ENCODE measurements at places on chromosomes 12 and 14.

- DNase-seq, result no peak
Measured at GRCh38 chr14:30002859-30003258, 75.2 kb upstream of the PRKD1 start.

- no peak for DNase-seq
Measured at GRCh38 chr12:124720004-124720680, 143.5 kb downstream of the SCARB1 start.

GRCh38 chr12:10952645-10953044 lies 13.6 kb upstream of the TAS2R14 start:
- no peak for DNase-seq

DNA sequence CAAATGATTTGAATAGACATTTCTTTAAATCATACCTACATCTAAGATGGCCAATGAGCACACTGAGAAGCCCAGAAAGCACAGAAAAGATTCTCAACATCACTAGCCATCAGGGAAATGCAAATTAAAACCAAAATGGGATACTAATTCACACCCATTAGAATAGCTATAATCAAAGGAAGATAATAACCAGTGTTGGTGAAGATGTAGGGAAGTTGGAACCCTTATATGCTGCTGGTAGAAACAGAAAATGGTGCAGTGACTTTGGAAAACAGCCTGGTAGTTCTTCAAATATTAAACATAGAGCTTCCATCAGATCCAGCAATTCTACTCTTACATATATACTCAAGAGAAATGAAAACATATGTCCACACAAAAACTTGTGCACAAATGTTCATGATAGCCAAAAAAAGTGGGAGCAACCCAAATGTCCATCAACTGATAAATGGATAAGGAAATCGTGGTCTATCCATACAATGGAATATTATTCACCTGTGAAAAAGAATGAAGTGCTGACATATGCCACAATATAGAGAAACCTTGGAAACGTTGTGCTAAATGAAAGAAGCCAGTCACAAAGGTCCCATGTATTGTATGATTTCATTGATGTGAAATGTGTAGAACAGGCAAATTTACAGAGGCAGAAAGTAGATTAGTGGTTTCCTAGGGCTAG lies 24.4 kb downstream of the SYNE3 start:
- no peak for DNase-seq

DNA sequence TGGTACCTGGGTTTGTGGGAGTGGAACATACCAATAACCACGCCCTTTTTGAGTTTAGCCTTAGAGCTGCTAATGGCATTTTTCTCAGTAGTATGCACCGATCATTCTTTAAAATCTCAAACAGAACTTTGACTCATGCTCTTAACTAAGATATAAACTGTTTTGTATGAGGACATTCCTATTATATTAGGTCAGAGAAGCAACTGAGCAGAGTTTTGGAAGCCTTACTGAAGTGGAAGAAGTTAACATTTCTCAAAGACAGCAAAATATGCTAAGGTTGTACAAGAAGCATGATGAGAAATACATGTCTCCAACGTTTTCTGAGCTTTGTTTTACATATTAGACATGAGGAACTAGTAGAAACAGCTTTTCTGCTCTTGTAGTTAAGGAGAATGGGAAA lies 819.2 kb downstream of the FSCB start:
- no peak for DNase-seq

DNA sequence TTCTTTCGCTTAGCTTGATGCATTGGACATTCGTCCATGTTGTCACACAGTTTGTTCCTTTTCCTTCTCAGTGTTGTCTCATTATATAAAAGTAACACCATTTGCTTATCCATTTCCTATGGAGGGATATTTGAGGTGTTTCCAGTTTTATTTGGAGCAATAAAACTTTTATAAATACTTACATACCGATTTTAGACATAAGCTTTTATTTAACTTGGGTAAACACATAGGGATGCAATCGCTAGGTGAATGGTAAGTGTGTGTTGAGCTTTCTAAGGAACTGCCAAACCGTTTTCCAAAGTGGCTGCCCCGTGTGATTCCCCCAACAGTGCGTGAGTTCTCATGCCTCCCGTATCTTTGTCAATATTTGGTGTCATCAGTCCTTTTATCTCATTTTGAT lies 95.2 kb upstream of the DYNC1H1 start:
- DNase-seq, result no peak

DNA sequence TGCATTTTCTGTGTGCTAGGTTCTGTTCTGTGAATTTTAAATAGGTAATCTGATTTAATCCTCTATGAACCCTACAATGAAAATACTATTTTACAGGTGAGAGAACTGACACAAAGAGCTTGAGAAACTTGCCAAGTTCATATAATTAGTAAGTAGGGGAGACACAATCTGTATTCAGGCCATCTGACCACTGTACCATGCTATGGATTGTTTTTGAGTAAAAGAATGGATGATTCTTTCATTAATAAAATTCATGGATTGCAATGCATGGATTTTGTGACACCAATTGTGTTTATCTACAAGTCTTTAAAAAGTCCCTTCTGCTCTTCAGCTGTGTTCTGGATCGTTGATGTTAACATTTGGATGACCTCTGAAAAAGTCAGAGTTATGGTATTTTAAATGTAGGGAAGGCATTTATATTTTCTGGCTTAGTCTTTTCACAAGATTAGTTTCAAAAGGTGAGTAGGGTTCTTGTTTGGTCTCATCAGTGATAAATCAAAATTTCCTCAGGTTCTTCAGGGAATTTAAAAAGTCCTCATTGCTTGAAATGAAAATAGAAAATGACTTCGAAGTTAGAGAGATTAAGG lies 15.4 kb upstream of the DYRK2 start:
- DNase-seq, result no peak

DNA sequence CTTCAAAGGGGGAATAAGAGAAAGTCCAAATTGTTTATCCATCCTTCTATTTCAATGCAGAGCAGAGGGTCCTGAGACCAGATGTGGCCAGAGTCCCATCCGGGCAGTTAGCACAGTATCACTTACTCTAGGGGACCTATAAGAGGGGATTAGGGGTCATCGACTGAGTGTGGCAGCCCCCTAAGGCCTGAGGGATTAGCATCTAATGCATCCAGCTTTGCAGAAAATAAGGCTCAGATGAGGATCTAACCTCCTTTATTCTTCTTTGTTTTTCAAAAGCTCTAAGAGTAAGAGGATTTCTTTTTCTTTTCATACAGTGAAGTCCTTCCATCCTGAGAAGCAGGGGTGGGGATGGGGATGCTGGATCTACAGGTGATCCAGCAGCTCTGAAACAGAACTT lies 43.5 kb downstream of the NEUROD4 start:
- DNase-seq, result no peak

DNA sequence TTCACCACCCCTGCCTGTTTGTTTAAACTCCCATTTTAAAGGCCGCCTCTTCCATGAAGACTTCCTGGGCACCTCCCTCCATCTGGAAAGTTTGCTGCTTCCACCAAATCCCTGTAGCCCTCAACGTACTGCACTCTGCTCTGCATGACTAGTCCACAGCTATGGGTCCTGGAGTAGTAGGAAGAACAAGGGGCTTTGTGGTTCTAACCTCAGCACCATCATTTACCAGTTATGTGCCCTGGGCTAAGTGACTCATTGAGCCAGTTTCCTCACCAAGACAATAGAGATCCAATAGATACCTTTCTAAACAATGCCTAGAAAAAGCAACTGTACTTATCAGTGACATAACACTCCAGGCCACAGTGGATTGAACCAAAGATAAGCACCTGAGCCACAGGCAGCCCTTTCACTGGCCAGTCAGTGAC lies 8.5 kb upstream of the LTBP2 start:
- DNase-seq, result no peak

DNA sequence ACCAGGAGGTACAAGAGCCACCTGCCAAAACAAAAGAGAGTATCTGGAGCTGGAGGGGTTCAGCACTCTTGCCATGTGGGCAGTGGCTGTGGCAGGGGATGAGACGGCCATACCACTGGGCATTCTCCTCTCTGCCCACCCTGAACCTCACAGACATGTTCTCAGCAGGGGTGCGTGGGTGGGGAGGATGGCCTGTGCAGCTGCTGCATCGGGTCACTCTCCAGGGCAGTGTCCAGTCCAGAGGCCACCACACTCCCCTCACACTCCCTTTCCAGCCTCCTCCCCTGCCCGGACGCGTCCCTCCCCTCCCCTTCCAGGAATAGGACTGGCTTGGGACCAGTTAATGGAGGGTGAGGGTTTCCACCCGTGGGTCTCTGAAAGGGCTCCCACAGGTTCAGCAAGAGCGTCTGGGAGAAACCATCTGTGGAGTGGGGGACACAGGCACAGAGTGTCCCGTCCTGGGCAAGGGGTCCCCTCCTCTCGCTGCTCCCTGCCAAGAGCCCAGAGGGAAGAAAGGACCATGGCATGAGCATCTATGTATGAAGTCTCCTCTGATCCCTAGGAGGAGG lies 501 bp downstream of the C1R start:
- no peak for DNase-seq

DNA sequence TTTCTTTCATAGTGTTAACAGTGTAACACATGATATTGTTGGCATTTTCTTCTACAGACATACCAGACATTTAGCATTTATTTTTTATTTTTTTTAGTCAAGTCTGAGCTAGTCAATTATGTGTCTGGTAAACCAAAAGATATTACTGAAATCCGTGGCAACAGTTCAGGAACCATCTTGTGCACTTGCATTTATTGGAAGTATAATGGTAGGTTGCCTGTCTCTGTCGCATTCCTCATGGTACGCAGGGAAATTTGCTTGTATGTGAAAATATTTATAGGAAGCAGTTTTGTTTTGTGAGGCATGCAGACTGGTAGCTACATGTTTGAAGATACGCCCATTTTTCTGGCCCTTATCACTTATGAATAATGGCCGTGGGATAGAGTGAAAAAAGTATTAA lies 186.1 kb upstream of the SLC38A2 start:
- DNase-seq, result no peak

DNA sequence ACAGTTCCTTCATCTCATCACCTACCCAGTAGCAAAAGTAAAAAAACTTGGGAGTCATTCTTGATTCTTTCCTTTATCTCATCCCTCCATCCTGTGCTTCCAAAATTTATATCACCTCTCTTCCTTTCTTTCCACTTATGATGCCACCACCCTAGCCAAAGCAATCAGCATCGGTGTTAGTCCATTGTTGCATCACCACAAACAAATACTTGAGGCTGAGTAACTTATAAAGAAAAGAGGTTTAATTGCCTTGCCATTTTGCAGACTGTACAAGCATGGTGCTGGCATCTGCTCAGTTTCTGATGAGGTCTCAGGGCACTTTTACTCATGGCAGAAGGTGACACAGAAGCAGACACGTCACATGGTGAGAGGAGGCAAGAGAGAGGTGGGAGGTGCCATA lies 19.8 kb upstream of the CATSPERB start:
- DNase-seq, result no peak

GRCh38 chr12:42809226-42809625 lies 219.7 kb upstream of the PRICKLE1 start:
- DNase-seq, result no peak

- DNase-seq, result no peak
Measured at GRCh38 chr12:47769234-47770085, 3.6 kb upstream of the SLC48A1 start.

GRCh38 chr12:59839514-59839913 lies 243.7 kb downstream of the SLC16A7 start:
- DNase-seq, result no peak

DNA sequence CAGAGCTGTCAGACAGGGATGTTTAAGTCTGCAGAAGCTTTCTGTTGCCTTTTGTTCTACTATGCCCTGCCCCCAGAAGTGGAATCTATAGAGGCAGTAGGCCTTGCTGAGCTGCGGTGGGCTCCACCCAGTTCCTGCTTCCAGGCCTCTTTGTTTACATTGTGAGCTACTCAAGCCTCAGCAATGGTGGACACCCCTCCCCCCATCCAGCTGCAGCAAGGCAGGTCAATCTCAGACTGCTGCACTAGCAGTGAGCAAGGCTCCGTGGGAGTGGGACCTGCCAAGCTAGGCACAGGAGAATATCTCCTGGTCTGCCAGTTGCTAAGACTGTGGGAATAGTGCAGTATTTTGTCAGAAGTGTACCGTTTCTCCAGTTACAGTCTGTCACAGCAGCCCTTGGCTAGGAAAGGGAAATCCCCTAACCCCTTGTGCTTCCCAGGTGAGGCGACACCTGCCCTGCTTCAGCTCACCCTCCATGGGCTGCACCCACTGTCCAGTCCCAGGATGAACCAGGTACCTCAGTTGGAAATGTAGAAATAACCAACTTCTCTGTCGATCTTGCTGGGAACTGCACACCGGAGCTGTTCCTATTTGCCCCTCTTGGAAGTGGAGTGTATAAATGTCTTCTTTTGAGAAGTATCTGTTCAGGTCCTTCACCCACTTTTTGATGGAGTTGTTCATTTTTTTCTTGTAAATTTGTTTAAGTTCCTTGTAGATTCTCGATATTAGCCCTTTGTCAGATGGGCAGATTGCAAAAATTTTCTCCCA lies 213.5 kb upstream of the SLC38A2 start:
- DNase-seq, result peak; percentile 45

DNA sequence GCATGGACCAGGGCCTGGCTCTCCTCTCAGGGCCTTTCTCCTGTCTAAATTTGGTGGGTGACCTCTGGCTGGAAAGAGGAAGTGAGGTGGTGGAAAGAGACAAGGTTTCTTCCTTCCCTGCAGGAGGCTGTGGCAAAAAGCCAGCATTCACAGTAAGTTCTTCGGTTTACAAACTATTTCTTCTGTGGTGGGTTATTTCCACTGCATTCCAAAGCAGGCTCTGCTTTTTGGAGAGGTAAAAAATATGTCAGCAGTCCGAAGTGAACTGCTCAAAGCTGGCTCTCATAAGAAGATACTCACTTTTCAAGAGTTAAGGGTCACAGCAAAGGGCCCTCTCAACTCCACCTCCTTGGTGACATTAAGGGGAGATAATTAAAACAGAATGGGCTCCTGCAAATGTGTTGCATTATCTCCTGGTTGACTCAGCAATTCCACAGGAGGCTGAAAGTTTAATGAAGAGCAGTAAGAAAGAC lies 48.9 kb upstream of the POC1B start:
- DNase-seq, result no peak

DNA sequence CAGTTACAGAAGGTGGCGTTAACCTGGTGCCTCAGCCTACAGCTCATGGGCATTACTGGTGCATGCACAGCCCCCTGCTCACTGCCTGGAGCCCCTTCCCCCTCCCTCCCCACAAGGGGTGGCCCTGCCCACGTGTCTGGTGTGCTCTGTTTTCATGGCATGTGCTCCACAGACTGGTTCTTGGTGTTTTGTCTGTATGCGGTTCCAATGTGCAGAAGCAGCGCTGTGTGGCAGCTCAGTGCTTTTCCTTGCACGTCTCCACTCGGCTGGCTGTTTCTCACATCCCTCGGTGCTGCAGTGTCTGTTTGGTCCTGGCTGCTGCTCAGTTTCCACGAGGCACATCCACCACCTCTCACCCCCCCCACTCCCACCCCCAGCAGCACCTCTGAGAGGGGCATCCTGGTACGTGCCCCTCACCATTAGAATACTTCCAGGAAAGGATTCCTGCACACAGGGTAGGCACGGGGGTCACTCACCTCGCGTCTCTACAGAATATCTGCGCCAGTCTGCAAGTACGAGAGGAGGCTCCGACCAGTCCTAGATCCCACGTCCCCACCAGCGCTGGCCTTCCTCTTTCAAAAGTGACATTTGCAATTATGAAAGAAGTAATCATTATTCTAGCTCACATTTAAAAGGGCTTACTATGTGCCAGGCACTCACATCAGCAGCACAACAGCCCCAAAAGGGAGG lies 27.1 kb downstream of the DIO3 start:
- DNase-seq, result no peak

GRCh38 chr12:56221232-56221756 lies 428 bp downstream of the RNF41 start:
- DNase-seq, result peak; percentile 14

- DNase-seq, result no peak
Measured at GRCh38 chr12:39277416-39277815, 165.5 kb downstream of the KIF21A start.

Data from neural crest cell (in vitro differentiated cells).